Right lobe of liver (tissue), 6 donors: ENCODE measurements at places on chromosomes 6 and 20. TPM values are rescaled to one million over a fixed set of nuclear protein-coding genes. Genes with fewer than 3 reads are reported as not detected.

DNA sequence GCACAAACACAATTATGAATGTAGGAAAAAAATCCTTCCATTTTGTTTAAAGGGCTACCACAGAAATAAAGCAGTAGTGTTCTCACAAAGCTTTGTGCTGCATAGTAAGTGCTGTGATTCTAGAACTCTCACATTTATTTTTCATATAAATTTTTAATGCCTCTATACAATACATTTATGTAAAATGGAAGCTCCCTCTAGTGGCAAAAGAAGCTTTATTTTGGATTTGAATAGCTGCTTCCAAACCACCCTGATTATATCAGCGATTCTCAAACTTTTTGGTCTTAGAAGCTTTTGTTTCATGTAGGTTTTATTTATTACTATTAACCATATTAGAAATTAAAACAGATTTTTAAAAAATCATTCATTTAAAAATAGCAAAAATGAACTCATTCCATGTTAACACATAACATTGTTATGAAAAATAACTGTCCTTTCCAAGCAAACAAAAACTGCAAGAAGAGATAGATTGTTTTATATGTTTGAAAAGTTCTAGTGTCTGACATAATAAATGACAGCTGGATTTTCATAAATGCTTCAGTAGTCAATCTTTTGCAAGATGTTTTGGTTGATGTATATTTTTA, 38.4 kb downstream of the HS3ST5 start:
- no peaks in the 10 kb centered on the region for H3K36me3 ChIP-seq
- H3K27me3 ChIP-seq = peaks cover 5% of the 10 kb centered on the region
- DNase-seq = no peak
- H3K27ac ChIP-seq = no peak overlapping the region
- no peak overlapping the region for H3K4me3 ChIP-seq

DNA sequence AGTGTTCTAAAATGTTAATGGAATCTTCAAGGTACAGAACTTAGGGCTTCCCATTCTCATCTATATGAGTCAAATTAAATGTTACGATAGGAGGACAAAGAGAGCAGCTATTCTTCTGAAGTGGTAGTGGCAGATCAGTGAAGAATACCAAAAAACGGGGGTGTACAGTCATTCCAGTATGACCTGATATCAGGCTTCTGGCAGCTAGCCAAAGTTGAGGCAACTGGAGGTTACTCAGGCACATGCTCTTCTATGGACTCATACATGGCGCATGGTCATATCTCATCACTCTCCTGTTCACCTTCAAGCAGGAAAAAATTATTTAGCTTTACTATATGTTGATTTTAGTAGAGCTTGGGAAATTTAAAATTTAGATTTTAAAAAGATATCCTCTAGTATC, 1608.8 kb downstream of the GRIK2 start:
- no peaks in the 10 kb centered on the region for H3K4me1 ChIP-seq
- H3K27me3 ChIP-seq = no peaks in the 10 kb centered on the region
- no peak overlapping the region for H3K27ac ChIP-seq

- H3K27ac ChIP-seq = no peak overlapping the region
- H3K27me3 ChIP-seq = no peaks in the 10 kb centered on the region
- no peaks in the 10 kb centered on the region for H3K36me3 ChIP-seq
- H3K4me3 ChIP-seq = no peak overlapping the region
These were observed 1515.9 kb upstream of the DEFB115 start for GRCh38 chr20:29741594-29741893.

DNA sequence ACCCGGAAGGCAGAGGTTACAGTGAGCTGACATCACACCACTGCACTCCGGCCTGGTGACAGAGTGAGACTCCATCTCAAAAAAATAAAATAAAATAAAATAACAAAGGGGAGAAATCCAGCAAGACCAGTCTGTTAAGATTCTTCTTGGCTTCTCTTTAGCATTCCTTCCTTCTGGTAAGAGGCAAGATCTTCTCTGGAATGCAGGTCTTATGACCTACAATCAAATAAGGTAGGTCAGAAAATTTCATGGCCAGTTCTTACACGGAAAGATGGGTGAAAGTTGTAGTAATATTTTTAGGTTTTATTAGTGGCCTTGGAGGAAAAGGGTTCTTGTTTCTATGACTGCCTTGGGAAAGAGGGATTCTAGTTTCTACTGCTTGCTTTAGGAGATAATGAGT, 180.9 kb downstream of the FUT9 start:
- H3K36me3 ChIP-seq = no peaks in the 10 kb centered on the region
- H3K4me3 ChIP-seq = no peak overlapping the region
- no peaks in the 10 kb centered on the region for H3K4me1 ChIP-seq
- no peak for DNase-seq
- no peaks in the 10 kb centered on the region for H3K27me3 ChIP-seq

DNA sequence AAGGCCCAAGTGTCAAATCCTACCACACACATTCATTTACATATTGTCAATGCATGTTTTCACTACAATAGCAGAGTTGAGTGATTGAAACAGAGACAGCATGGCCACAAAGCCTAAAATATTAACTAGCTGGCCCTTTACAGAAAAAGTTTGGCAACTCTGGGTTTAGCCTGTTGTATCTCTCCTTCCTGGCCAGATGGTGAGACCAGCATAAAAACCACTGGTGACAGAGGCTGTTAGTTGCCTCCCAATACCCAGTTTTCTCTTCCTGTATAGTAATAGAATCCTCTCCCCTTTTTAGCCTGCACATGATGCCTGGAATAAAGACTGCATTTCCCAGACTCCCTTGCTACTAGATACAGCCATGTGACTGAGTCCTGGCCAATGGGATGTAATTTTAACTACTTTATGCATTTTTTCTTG, 100.0 kb upstream of the TAB2 start:
- H3K36me3 ChIP-seq = no peaks in the 10 kb centered on the region
- H3K27ac ChIP-seq = no peak overlapping the region
- H3K4me3 ChIP-seq = no peak overlapping the region
- no peaks in the 10 kb centered on the region for H3K27me3 ChIP-seq

DNA sequence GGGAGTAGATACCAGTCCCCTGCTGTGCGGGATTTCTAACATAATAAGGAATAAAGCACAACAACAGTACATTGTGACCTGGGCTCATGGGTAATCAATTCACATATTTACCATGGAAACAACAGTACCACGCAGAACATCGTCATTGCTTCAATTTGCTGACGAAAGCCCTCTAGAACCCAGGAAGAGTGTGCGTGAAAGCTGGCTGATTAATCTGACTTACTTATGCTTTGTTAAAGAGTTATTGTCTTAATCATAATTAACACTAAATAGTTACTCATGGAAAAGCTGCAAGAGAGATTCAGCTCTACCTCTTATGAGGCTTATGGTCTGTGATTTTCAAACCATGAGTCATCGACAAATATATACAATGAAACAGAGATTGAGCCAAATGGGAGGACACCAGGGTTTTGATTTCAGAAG, 644.3 kb upstream of the AGPAT4 start:
- H3K4me3 ChIP-seq = no peak overlapping the region
- no peak for DNase-seq
- no peaks in the 10 kb centered on the region for H3K4me1 ChIP-seq
- no peak overlapping the region for H3K27ac ChIP-seq

DNA sequence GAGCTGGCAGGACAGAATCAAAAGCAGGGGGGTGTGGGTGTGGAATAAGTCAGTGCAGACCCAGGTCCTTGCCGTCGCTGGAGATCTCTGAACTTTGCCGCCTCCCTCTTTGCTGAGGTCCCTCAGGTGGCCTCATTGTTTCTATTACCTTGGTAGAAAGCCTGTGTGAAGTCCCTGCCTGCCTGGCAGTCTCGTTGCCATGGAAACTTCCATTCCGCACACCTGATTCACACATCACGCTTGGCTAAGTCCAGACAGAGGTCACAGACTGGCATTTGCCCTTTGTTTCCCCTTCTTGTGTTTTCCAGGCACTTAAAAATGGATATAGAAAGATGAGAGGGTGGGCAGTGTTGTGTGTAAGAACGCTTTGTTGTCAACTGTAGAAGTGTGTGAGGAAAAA, 260.6 kb downstream of the PRL start:
- H3K27me3 ChIP-seq = no peaks in the 10 kb centered on the region
- DNase-seq = no peak
- no peaks in the 10 kb centered on the region for H3K36me3 ChIP-seq
- H3K4me1 ChIP-seq = no peaks in the 10 kb centered on the region

GRCh38 chr6:25872814-25873213, 1.2 kb downstream of the SLC17A3 start:
- H3K36me3 ChIP-seq = no peaks in the 10 kb centered on the region
- no peaks in the 10 kb centered on the region for H3K4me1 ChIP-seq
- no peak for DNase-seq
- H3K27me3 ChIP-seq = no peaks in the 10 kb centered on the region
- no peak overlapping the region for H3K4me3 ChIP-seq
- no peak overlapping the region for H3K27ac ChIP-seq

- no peak overlapping the region for H3K4me3 ChIP-seq
- peaks cover 4% of the 10 kb centered on the region for H3K36me3 ChIP-seq
- H3K4me1 ChIP-seq = no peaks in the 10 kb centered on the region
- DNase-seq = no peak
- no peaks in the 10 kb centered on the region for H3K27me3 ChIP-seq
- no peak overlapping the region for H3K27ac ChIP-seq
These were observed 14.5 kb downstream of the GMEB2 start for GRCh38 chr20:63612276-63612931.

DNA sequence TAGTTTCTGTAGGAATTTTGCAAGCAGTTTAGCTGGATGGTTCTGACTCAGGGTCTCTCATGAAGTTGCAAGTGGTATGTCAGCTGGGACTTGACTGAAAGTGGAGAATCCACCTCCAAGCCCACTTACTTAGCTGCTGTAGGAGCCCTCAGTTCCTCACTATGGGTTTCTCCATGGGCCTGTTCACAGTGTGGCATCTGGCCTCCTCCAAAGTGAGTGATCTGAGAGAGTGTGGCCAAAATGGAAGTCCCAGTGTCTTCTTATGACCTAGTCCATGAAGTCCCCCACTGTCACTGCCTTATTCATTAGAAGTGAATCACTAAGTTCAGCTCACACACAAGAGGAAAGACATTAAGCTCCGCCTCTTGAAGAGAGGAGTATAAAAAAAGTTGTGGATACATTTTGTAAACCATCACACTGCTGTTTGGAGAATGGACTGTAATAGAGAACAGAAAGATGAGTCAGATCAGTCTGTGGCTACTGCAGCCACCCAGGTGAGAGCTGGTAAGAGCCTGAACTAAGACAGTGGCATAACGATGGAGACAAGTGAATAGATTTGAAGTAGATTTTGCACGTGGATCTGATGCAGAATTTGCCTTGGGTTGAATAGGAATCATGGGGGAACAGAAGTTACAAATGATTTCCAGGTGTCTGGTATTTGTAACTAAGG, 4.9 kb upstream of the NELFCD start:
- no peaks in the 10 kb centered on the region for H3K36me3 ChIP-seq
- DNase-seq = no peak
- no peaks in the 10 kb centered on the region for H3K4me1 ChIP-seq
- no peak overlapping the region for H3K4me3 ChIP-seq

- no peak overlapping the region for H3K4me3 ChIP-seq
- no peaks in the 10 kb centered on the region for H3K36me3 ChIP-seq
- no peaks in the 10 kb centered on the region for H3K27me3 ChIP-seq
- no peak overlapping the region for H3K27ac ChIP-seq
- no peaks in the 10 kb centered on the region for H3K4me1 ChIP-seq
These were observed 508.9 kb upstream of the NOX3 start for GRCh38 chr6:155964544-155964943.

DNA sequence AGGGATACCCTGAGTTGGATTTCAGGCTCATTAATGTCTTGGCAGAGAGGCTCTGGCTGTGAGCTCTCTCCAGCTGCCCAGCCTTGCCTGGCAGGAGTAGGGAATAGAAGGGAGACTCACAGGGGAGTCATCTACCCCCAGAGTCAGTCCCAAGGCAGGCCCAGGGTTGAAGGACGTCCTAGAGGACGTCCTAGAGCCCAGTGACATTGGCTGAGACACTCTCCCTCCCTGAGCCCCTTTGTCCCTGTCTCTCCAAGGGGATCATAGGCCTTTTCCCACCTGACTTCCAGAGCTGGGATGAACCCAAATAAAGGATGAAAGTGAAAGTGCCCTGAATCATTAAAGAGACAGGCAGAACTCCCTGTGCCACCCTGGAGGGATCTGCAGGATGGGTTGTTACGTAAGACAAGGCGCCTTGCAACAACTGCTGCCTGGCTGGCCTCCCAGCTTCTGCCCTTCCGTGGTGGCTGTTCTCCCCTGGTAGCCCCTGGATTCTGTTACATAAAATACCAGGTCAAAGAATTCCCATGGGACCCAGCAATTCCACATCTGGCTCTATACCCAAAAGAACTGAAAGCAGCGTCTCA, 53.6 kb upstream of the SIRPA start:
- no peak overlapping the region for H3K4me3 ChIP-seq
- no peaks in the 10 kb centered on the region for H3K36me3 ChIP-seq
- DNase-seq = no peak

- H3K27me3 ChIP-seq = no peaks in the 10 kb centered on the region
- H3K4me1 ChIP-seq = no peaks in the 10 kb centered on the region
- no peak for DNase-seq
- no peak overlapping the region for H3K27ac ChIP-seq
These were observed 1009.3 kb downstream of the GRIK2 start for GRCh38 chr6:102402635-102403329.

DNA sequence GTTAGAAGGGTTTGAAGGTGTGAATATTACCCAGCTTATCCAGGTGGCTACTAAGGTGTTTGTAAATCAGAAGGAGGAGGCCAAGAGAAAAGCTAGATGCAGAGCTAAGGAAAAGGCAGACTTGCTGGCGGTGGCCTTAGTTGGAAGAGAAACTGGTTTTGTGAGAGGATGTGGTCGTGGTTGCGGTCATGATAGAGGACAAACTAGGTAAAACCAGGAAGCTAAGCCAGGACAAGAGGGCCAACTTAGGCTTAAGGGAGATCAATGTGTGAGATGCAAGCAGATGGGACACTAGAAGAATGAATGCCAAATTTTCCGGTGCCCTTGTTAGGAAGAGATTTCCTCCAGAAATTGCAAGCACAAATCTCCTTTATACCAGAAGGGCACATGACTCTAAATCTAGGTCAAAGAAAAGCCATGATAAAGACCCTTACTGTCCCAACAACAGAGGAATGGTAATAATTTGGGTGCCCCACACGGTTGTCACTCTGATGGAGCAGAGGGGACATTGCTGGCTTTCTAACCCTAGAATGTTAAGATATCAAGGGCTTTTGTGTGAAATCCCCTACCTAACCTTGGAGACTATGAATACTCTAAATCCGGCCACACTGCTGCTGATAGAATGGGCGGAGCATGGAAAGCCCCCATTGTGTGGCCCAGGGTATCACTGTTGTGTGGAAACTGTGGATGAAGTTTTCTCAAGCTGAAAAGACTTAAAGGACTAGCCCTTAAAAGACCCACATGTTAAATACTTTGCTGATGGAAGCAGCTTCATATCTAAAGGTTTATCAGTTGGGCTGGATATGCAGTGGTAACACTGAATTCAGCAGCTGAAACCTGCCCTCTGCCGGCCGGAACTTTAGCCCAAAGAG, 7.8 kb downstream of the IL22RA2 start:
- no peaks in the 10 kb centered on the region for H3K4me1 ChIP-seq
- no peaks in the 10 kb centered on the region for H3K36me3 ChIP-seq
- no peaks in the 10 kb centered on the region for H3K27me3 ChIP-seq
- no peak overlapping the region for H3K4me3 ChIP-seq
- H3K27ac ChIP-seq = no peak overlapping the region
- peak; percentile 72 for DNase-seq

- H3K4me1 ChIP-seq = no peaks in the 10 kb centered on the region
- no peaks in the 10 kb centered on the region for H3K27me3 ChIP-seq
- no peak overlapping the region for H3K27ac ChIP-seq
- H3K36me3 ChIP-seq = no peaks in the 10 kb centered on the region
- no peak overlapping the region for H3K4me3 ChIP-seq
These were observed 22.2 kb downstream of the PSMG4 start for GRCh38 chr6:3280866-3281465.

The CST7 gene
- 1.3 TPM for total RNA-seq

The LTA gene
- not detected for total RNA-seq

The NR2E1 gene
- total RNA-seq = not detected

The ANGPT4 gene
- total RNA-seq = not detected

The COL20A1 gene
- total RNA-seq = not detected

The PTCHD4 gene
- total RNA-seq = 0.15 TPM

The MACROD2 gene
- total RNA-seq = 3.6 TPM

The DEF6 gene
- 1.5 TPM for total RNA-seq

The LTB gene
- 2.2 TPM for total RNA-seq

The LST1 gene
- total RNA-seq = 8.6 TPM
